ENCODE measurements at places on chromosomes 7 and 10.

GRCh38 chr7:19989906-19990305, 216.5 kb upstream of the TMEM196 start:
- DNase-seq: no peak

DNA sequence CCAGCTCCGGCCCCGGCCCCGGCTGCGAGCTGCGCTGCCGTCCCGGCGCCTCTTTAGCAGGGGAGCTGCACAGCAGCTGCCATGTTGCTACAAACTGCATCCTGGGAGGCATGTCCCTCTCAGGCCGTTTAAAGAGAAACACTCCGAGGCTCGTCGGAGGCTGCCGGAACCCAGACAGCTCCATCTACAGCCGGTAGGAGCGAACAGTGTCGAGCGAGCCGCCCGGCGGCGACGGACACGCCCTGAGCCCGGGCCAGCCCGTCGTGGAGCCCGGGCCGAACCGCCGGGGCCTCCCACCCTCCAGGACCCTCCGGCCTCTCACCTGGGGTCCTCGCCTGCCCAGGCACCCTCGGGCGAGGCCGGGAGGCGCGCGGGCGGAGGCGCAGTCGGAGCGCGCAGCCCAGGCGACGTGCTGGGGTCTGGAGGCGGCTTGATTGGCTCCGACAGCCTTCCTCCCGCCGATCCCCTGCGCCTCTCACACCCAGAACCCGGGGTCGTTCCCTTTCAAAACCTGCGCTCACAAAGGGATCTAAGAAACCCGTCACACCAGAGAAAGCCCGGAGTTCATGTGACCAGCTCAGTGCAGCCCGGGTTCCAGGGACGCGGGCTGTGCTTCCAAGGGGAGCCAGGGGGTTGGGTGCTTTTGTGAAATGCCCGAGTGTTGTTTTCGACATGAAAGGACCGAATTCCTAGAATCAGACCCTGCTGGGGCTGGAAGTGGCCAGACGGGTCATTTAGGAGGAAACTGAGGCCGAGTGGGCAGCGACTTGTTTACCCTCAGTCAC, at the start of gene ZNF777:
Gene ZNF777 (minus strand): TSS at position 570 of the 785 bp plus-strand sequence. CDS start 5,040 bp downstream, outside the sequence.
- peak; percentile 50 for DNase-seq

- DNase-seq: no peak
Measured at GRCh38 chr7:121109145-121109544, 120.6 kb downstream of the CPED1 start.

GRCh38 chr10:99365736-99366135, 36.6 kb downstream of the CNNM1 start:
- no peak for DNase-seq

DNA sequence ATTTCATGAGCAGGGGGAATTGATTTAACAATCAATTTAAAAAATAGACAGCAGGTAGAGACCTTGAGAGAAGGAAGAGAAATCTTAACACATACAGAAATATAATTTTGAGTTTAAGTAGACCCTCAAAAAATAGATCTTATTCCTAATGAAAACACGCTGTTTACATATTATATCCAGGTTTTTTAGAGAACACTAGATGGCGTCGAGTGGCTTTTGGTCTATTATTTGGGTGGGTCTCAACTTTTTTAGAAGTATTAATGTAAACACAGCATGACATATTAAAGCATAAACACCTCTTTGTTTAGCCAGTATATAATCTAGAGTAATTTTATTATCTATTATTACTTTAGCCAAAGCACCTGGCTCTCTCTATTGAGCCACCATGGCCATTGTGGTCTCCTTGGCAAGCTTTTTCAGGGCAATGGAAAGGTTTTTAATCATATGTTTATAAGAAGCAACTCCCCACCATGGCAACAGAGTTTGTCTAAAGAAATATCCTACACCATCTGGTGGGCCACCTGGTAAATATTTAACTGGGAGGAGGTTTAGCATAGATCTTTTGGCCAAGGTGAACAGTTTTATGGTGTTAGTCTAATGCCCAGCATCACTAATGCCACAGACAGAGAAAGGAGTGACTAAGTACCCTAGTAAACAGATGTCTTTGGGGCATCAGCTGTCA, 59.7 kb upstream of the PRSS1 start:
- DNase-seq: peak; percentile 10

DNA sequence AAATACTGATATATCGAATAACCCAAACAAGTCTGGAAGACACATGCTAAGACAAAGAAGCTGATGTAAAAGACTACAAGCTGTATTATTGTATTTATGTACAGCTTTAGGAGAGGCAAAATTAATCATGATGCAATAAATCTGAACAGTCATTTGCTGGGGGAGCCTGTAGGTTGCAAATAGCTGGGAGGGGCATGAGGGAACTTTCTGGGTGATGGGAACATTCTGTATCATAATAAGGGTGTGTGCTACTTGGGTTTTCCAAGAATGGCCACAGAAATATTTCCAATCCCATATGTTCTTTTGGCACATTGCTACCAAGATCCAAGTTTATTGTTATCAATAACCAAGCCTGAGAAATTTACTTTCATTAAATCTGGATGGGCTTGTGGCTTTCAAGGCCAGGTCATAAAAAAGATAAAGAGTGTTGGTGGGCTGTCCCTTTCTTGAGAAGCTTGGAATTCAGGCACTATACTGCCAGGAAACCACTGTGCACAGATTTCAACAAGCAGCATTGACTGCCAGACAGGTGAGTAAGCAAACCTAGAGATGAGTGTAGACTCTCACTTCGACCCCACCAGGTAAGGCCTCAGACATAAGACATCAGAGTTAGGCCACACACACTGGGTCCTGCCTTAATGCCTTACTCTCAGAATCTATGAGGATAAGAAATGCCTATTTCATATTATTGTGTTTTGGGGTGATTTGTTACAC, 629.7 kb upstream of the FZD8 start:
- DNase-seq: no peak

- DNase-seq: no peak
Measured at GRCh38 chr10:31426401-31426800, 107.4 kb downstream of the ZEB1 start.

DNA sequence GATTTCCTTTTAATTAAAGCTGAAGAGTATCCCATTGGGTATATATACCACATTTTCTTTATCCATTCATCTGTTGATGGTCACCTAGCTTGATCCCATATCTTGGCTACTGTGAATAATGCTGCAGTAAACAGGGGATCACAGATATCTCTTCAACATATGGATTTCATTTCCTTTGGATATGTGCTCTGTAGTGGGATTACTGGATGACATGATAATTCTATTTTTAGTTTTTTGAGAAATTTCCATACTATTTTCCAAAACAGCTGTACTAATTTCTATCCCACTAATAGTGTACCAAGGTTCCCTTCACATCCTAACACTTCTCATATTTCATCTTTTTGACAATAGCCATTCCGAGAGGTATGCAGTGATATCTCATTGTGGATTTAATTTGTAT, 48.8 kb upstream of the PRPS1L1 start:
- DNase-seq: no peak

GRCh38 chr10:83816942-83817341, 322.4 kb upstream of the GHITM start:
- DNase-seq: no peak

- DNase-seq: peak; percentile 3
Measured at GRCh38 chr7:23012908-23013714, 819 bp downstream of the HYCC1 start.

DNA sequence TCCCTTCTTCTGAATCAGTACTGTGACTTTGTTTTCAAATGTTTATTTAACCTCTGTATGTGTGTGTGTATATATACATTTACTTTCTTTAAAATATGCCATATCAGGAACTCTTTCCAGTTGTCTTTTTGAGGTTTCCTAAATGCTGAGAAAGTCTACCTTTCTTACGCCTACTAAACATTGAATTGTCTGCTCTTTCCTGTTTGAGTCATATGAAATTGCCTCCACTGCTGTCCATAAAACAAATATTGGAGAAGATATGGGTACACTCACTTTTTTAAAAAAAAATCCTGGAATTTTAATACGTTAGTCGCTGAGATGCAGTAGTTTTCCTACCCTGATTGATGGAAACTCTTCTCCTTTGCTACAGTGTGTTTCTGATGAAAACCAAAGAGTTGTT, 298.7 kb upstream of the TEX47 start:
- no peak for DNase-seq

DNA sequence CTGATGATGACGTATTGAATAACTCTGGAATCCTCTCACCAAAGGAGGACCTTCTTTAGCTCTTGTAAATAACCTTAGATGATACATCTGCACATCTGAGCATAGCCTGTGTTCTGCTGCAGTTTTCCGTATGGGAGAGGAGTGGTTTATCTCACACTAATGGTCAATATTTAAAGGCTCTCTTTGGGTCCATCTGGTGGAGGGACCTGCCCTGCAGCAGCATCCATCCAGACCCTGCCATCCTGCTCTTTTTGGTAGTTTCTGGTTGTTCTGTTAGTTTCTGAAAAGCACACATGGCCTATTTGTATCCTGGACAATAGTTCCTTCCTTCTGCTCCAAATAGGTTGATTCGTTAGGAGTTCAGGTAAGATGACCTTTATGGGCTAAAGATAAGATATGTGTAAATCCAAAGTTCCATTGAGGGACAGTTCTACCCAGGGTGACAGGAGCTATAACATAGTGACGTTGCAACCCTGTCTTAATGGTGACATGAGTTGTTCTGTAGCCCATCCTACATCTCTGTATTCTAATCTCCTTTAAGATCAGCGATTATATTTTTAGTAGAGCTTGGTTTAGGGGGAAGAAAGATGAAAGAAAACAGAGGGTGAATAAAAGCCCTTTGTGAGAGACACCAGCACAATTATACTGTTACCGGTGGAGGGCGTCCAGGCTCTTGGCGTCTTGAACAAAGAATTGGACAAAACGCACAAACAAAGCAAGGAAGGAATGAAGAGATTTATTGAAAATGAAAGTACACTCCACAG, 60.0 kb upstream of the KLF14 start:
- no peak for DNase-seq

DNA sequence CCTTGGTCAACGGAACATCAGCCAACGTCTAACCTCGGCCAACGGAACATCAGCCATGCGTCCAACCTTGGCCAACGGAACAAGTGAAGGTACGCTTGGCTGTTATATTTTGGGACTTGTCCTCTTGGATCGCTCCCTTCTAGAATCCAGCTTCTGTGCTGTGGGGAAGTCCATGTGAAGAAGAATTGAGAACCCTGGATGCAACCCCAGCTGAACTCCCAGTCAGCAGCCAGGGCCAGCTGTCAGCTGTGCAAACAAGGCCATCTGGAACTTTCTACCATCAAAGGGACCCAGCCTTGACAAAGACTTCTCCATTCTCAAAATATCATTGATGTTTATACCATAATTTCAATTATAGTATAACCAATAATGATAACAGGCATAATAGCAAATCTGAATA, 43.3 kb upstream of the ITGA8 start:
- no peak for DNase-seq

GRCh38 chr10:100565206-100565985, 29.7 kb downstream of the HIF1AN start:
- no peak for DNase-seq

DNA sequence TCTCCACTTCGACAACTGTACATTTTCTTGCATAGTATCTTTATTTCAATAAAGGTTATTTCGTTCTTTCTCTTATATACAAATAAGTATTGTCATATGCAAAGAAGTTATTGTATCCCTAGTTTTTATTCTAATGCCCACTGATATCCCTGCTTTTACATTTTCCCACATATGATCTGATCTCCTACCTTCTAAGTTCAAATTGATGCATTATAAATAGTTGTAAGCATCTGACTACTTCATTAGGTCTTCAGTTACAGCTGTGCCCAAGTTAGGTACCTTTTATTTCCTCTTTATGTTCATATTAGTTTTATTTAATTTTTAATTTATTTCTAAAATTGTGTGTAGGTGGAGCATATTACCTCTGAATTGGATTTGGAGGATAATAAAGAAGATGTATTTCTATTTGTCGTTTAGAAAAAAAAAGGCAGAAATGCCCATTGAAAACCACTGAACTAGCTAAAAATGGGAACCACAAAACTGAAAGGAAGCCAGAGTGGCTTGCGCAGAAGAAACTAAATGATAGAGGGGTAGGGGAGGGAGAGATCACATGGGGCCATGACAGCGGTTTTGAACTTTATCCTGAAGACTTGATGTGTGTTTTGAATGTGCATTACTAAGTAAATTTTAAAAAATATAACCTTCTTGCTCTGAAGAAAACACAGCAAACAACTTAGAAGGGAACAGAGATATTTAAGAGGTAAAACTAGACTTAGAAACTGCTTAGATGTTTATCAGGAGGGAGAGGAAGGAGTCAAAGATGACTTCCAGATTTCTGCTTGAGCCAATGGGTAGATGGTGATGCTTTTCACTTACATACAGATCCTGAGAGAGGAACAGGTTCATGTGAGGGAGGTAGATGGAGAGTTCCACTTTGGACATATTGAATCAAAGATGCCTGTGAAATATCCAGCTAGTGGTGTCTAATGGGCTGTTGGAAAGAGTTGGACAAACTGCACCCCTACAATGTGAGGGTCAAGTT, 9.3 kb upstream of the ZC3HAV1L start:
- DNase-seq: no peak

- no peak for DNase-seq
Measured at GRCh38 chr10:79400146-79401004, 45.0 kb downstream of the ZCCHC24 start.

- no peak for DNase-seq
Measured at GRCh38 chr7:104922182-104923009, 91.6 kb upstream of the KMT2E start.

DNA sequence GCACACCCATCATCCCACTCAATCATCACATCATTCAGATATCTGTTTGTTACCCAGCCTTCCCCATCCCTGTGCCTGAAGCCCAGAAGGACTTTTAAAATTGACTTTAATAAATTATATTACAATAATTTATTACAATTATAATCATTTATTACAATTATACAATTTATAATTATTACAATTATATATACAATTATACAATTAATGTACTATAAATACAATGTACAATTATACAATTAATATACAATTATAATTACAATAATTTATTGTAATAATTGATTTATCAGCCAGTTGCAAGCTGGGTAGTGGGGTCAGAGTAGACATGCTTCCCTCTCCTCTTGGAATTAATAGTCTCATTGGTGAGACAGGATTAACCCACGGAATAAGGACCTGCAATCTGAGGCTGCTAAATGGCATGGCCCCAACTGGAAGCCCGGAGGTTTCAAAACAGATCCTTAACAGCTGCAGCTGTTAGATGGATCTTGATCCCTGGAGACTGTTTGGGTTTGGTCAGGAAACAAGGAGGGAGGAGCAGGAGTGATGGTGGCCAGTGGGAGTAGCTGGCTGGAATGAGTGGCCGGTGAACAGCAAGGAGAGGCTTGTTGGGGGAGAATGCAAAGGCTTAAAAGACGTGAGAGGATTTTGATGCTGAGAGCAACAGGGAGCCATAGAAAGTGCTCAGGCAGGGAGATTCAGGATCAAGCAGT, 402.8 kb upstream of the PODXL start:
- DNase-seq: no peak

GRCh38 chr10:73413108-73413527, 740 bp downstream of the ANXA7 start:
- DNase-seq: peak; percentile 38

DNA sequence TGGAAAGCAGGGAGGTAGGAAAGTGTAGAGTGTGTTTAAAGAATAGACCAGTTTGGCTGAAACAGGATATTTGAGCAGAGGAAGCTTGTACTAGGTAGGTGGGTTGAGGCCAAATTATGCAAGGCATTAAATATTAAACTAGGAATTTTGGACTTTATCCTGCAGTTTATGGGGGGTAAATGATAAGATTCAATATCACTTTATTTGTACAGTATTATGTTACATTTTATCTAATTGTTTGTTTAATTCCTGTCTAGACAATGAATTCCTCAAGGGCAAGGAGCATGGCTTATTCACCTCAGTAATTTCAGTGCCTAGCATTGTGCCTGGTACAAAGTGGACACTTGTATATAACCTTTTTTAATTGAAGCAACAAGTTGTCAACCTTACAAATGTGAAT, 125.9 kb downstream of the CFTR start:
- no peak for DNase-seq

- no peak for DNase-seq
Measured at GRCh38 chr10:11678074-11678793, 63.9 kb upstream of the ECHDC3 start.
